GM18507 (cell line): ENCODE measurements at places on chromosomes 2 and 18.

GRCh38 chr18:56702946-56703345, 51.8 kb downstream of the WDR7 start:
- DNase-seq, result no peak

- no peak for DNase-seq
Observed at GRCh38 chr2:224350703-224351102, 51.2 kb downstream of the FAM124B start.

DNA sequence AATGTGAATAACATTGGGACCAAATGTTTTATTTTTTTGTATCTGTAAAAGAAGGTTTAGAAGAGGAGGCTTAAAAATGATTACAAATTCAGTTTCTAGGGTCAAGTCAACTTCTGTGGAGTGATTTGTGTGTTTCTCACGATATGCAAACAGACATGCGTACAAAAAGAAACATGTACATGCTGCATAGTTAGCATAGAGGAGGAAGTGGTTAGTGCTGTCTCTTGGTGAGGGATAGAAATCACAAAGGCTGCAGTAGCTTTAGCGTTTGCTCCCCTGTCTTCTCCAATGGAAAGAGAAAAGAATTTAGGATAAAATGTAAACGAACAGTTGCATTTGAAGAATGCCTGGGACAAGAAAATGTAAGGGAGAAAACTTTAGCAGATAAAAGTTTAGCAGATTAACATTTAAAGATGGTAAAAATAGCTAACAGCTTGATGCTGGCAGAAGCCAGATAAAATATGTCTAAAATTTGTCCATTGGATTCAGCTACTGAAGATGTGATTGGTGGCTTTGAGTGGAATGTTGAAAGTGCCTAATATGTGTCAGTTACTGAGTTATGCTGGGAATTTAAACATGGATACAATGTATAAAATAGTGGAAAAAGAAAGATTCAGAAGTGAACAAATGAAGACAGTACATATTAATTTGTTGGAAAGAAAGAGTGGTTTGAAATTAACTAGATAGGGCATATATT, 44.9 kb downstream of the MALT1 start:
- peak; percentile 3 for DNase-seq

- DNase-seq, result peak; percentile 9
Observed at GRCh38 chr18:32730620-32731091, 42.2 kb downstream of the KLHL14 start.

GRCh38 chr2:176781570-176782217, 430.9 kb upstream of the HNRNPA3 start:
- no peak for DNase-seq

- no peak for DNase-seq
Observed at GRCh38 chr2:108910011-108910431, 79.0 kb downstream of the EDAR start.

DNA sequence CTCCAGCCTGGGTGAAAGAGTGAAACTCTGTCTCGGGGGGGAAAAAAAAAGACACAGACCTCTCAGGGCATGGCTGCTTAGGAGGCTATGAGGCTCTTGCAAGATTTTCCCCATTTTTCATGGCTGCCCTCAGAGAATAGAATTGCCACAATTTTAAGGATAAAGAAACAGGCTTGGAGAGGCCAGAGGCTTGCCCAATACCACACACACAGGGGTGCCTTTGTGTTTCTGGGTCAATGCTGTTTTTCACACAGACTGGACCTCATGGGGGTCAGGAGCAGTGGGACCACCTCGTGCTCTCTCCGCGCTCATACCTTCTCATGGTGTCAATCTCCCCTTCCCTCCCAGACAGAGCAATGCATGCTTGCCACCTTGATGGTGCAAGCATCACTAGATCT, 65.4 kb upstream of the ST3GAL5 start:
- no peak for DNase-seq

DNA sequence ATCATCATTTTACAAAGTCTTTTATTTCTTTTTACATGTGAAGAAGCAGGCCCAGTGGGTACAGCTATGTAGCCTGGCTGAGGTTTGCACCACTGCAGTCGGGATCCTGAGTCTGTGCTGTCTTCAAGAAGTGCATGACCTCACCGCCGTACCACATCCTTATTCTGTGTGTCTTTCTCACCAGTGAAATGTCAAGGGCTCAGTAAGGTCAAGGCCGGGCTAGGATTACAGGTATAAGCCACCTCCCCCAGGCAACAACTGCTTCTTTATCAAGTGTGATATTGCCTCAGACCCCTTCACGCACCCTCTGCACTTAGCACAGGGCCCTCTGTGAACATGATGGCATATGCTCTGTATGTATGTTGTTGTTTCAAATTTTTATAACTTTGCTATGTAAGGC, 76.7 kb downstream of the PIEZO2 start:
- DNase-seq, result no peak

DNA sequence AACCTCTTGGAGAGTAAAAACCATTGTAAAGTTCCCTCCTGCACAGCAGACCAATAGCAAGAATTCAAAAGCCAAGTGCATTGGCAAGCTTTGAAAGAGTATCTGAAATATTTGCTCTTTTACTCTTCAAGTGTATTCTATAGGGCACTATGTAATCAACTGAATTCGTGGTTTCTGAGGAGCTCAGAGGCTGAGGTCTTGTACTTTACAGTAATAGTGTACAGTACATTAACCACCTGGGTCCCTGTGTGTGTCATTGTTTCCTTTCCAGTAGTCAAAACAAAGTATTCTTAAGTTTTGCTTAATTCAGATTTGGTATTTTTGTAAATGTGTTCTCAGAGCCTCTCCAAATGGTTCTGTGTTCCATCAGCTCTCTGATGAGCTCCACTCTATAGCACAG, 769.7 kb downstream of the LRRTM4 start:
- DNase-seq, result no peak

- no peak for DNase-seq
Observed at GRCh38 chr2:113183264-113183663, 9.5 kb downstream of the PSD4 start.

DNA sequence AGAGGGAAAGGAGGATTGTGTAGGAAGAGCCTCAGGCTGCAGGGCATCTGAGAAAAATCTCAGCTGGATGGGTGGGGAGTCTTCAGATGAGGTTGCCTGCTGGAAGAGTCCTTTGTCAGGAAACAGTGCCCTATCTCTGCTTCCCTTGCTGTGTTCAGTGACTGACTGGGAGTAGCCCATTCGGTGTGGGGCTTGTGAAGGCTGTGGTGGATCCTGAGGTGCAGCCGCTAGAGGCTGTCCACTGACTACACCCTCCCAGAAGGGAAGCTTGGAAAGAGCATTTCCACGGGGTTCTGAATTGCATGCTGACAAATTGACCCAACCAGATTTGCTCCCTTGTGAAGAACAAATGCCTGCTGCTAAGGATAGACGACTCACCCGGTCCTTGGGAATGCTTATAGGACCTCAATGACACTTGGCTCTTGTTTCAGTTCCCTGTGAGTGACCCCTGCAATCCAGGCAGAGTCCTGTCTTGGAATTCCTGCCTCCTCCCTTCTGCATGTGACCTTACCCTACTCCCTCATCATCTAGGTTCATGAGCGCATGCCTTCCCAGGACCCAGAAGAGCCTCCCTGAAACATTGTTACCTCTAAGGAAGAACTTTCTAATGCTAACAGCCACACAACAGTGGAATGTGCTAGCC, 109.7 kb upstream of the FAM136A start:
- no peak for DNase-seq

GRCh38 chr2:237898057-237898414, 38.6 kb downstream of the RAMP1 start:
- no peak for DNase-seq

DNA sequence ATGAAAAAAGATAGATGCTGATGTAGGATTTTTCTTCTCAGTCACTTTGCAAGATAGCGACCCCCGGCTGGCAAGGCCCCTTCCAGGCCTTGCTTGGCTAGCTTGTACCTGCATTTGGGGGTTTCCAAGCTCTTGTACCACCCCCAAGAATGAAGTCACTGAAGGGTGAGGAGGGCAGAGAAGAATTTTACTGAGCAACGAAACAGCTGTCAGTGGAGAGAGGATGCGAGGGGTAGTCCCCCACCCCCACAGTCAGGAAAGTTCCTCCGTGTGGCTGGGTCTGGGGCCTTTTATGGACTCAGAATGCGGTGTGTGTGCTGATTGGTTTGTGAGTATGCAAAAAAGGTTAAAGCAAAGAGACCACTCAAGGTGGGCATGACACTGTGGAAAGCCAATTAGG, 382.0 kb downstream of the GPD2 start:
- DNase-seq, result no peak

DNA sequence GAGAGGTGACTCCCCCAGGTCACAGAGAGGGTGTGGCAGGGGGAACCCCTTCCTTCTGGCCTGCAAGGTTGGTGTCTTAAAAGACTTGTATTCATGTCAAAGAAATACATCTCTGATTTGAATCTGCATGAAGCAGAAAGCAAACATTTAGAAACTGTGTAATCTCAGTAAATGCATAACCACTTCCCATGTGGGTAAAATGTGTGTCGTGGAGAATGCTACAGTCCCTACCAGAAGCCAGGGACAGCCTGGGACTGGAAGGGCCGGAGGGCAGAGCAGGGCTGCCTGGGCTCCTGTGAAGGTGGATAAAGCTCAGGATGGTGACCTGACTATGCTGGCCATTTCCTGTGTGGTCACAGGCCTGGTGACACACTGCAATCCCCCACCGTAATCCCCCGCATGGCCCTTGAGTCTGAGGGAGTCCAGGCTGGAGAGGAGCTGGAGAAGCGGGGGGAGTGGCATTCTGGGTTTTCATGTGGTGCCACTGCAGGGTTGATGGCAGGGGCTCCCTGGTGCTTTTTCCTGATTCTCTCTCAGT, 102.2 kb downstream of the LRRC30 start:
- no peak for DNase-seq

GRCh38 chr2:54665436-54665856, 58.0 kb upstream of the EML6 start:
- no peak for DNase-seq

- no peak for DNase-seq
Observed at GRCh38 chr2:8089596-8089995, 592.3 kb upstream of the ID2 start.

DNA sequence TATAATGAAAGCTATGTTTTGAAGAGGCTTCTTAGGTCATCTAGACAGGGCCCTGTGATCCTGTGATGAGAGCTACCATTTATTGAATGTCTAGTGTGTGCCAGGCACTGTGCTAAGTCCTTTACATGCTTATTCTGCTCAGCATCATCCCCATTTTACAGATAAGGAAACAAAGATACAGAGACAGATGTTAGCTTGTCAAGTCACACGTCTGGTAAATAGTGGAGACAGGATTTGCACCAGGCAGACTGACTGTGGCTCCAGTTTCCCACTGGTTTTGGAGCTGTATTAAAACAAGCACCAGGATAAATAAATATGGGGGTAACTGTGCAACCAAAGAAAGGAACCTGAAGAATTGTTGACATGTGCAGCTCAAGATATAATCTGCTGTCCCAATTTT, 19.2 kb upstream of the EML6 start:
- DNase-seq, result no peak

- no peak for DNase-seq
Observed at GRCh38 chr2:130766711-130767407, 11.5 kb downstream of the AMER3 start.

GRCh38 chr2:19868224-19868623, 33.6 kb downstream of the TTC32 start:
- DNase-seq, result no peak

DNA sequence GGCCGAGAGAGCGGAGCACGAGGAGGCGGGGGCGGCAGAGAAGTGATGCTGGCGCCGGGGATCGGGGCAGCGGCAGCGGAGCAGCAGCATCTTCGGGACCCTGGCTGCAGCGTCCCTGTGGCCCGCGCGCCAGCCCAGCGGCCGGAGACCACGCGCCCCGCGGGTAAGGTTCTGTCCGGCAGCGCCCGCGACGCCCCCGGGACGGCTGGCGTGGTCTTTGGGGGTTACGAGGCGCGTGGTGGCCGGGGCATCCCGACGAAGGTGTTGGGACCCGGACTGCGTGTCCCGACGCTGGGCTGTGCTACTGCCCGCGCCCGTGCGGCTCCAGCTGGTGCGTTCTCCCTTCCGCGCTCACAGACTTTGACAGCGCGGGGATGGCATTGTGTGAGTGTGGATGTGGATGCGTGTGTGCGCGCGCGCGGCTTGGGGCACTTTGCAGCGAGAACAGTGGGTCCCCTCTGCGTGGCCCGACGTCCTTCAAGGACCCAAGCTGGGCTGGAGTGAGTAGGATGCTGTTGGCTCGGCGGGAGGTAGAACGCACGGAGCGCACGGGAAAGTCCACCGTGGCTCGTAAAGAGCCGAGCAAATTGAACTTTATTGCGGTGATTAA, 405.0 kb downstream of the XIRP2 start:
- no peak for DNase-seq

- DNase-seq, result no peak
Observed at GRCh38 chr2:61268249-61268648, 106.3 kb downstream of the C2orf74 start.

GRCh38 chr2:51662187-51662586, 630.3 kb upstream of the NRXN1 start:
- DNase-seq, result no peak

GRCh38 chr18:50569930-50570329, 10.0 kb downstream of the MAPK4 start:
- DNase-seq, result no peak

DNA sequence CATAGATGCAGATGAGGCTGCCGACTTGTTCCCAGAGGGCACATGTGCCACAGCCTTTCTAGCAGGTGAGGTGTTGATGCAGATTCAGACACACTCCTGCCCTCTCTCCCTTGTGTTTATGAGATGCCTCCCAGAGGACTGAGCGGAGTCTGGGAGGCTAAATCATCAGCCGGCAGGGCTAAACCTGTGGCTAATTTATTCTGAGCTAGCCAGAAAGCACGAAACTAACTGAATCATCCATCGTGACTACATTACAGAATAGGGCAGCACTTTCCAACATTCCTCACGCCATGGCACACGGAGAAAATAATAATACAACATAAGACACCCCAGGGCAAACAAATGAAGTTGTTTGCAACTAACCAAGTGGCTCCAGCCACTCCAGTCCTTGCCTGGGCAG, 101.7 kb upstream of the FZD7 start:
- no peak for DNase-seq

GRCh38 chr2:235508371-235509160, 14.7 kb downstream of the AGAP1 start:
- DNase-seq, result no peak

DNA sequence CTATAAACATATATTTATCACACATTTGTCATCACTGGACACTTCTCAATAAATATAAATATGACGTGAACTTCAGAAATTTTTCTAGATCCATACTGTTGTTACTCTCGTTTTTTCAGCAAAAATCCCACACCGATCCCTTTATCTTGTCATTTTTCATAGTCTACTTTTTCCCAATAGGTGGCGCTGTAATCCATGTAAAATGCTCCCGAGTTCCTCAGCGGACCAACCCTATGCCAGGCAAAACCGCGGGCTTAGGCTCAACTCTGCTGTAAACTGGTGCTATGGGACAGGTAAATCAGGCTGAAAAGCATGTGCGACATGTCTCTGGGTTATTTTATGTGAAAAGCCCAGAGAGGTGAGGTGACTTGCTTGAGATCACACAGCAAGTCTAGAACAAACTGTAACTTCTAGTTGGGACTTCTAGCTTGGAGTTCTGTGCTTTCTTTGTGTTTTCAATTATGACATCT, 104.0 kb downstream of the COBLL1 start:
- no peak for DNase-seq

GRCh38 chr2:163737190-163737439, 1.3 kb upstream of the FIGN start:
- no peak for DNase-seq

GRCh38 chr18:57589161-57589560, 2.7 kb upstream of the FECH start:
- DNase-seq, result no peak
